ENCODE measurements at places on chromosomes 1 and 21.

DNA sequence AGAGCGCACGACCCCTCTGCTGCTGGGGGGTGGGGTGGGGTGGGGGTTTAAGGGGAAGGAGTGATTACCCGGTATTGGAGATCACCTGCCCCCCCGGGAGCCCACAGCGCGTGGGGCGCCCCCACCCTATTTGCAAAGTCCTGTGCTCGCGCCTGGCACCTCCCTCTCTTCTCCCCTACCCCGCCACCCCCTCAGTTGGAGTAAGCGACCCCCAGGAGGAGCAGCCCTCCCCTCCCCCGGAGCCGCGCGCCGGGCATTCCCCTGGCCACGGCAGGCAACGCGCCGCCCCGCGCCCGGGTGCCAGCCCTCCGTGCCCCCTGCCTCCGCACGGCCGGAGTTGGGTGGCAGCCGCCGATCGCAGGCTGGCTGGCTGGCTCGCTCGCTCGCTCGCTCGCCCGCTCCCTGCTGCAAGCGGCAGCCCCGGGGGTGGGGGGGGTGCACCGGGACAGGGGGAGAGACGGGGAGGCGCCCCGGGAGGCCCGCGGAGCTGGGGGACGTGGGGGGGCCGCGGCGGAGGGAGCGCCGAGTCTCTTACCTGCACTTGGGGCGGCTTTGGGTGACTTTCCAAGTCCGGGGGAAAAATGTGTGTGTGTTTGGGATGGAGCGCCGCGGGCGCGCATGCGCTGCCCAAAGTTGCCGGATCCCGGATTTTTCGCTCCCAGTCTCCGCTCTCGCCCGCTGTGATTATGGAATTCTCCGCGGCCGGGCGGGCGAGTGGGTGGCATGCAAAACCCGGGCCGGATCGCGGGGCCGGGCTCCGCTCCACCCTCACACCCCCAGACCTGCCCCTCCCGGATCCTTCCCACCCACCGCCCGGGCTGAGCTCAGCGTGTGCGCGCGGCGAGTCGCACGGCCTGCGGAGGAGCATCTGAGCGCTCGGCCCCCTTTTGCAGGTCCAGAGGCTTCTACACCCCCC, at the start of gene CASZ1:
TSS of gene CASZ1 (minus strand) at position 618 of the 916 bp plus-strand sequence. CDS start 102,757 bp downstream, outside the sequence.
- no peak for DNase-seq

GRCh38 chr1:178283409-178283808, 189.5 kb downstream of the RASAL2 start:
- DNase-seq, result no peak

- DNase-seq, result no peak
These were observed 81.9 kb downstream of the EPHB2 start for GRCh38 chr1:22792396-22793160.

DNA sequence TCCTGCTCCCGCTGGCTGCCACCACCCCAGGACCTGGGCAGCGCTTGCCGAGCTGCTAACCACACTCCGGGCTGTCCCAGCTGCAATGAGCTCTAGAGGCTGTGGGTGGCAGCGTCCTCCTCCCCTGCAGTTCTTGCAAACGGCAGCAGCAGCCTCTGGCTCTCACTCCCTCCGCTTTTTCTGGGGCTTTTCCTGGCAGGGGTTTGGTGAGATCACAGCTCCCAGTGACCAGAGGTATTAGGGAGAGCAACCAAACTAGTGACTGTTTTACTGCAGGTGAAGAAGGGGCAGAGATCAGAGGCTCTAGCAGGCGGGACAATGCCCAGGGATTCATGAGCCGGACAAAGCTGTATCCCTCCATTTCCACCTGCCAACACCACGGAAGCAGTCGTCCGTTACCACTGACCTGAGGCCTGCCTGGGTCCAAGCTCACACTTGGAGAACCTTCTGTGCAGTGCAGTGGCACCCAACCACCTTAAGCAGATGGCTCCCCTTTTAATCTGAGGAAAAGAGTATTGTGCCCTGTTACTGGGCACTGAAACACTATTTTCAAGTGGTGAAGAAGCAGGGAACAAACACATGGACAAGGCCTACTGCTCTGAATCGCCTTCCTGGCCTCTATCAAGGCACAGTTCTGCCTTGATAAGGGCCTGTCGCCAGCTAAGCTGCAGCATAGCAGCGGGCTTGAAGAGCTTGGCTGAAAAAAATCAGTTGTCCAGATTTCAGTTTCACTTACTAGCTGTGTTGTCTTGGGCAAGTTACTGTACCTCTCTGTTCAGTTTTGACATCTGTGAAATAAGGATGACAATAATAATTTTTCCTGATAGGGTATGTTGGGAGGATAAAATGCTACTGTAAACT, at the start of gene F5:
TSS of gene F5 (minus strand) at position 87 of the 861 bp plus-strand sequence. CDS start 95 bp downstream, outside the sequence.
- DNase-seq, result peak; percentile 87

GRCh38 chr1:66575739-66576138, 41.8 kb downstream of the SGIP1 start:
- no peak for DNase-seq

GRCh38 chr1:119472080-119472818, 34.8 kb upstream of the HSD3B1 start:
- DNase-seq, result no peak

DNA sequence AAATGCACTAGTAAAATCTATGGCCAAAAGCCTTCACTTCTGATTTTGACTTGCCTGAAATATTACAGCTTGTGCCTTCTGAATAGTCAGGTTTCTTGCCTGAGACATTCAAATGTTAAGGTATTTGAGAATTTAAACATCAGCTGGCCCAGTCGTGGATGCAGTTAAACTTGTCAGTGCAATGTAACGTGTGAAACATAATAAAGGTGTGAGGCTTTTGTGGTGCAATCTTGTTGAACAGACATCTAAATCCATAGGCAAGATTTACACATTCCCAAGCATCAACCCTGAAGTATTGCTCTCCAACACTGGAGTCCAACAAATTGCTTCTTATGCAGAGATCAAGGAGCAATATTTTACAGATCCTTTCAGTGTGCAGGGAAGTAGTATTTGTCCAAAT, 4.4 kb downstream of the CCN1 start:
- no peak for DNase-seq

DNA sequence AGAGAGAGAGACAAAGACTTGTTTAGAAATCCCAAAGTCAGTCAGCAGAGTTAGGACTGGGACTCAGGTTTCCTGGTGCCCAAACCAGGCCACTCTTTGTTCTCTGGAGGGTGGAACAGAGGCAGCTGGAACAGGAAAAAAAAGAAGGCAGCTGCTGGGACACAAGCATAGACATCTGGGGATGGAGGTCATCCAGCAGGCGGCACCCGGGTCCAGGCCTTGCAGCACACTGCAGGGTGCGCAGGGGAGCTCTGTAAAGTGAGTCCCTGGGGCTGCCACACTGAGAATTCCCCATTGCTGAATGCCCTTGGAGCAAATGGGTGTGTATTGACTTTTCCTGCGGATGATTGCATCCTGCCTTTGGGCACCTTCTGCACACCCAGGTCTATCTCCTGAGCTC, 222.9 kb upstream of the CSF3R start:
- no peak for DNase-seq

- DNase-seq, result no peak
These were observed 397.2 kb downstream of the OMA1 start for GRCh38 chr1:58149271-58149812.

- DNase-seq, result peak; percentile 48
These were observed 145.4 kb downstream of the SLC45A1 start for GRCh38 chr1:8463144-8463927.

- peak; percentile 88 for DNase-seq
These were observed 4.7 kb upstream of the FAAP20 start for GRCh38 chr1:2199042-2199810.

- DNase-seq, result no peak
These were observed 38.7 kb upstream of the BATF3 start for GRCh38 chr1:212738330-212738729.

DNA sequence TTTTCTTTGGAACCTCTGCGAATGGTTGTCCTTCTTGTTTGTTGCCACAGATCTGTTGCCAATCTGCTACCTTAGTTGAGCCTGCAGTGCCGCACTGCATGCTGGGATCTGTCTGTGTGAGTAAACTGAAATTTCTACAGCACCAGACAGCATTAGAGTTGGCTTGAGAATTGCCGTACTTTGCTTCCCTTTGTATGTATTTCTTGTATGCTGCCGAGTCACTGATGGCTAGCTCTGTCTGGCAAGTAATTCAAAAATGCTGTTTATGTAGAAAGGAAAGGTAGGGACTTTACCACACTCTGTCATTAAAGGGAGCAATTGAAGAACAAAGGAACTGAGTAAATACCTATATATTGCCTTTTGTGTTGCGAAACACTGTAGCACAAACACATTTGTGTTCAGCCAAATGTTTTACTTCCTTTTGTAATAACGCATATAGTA, 857.4 kb downstream of the USP25 start:
- DNase-seq, result no peak

DNA sequence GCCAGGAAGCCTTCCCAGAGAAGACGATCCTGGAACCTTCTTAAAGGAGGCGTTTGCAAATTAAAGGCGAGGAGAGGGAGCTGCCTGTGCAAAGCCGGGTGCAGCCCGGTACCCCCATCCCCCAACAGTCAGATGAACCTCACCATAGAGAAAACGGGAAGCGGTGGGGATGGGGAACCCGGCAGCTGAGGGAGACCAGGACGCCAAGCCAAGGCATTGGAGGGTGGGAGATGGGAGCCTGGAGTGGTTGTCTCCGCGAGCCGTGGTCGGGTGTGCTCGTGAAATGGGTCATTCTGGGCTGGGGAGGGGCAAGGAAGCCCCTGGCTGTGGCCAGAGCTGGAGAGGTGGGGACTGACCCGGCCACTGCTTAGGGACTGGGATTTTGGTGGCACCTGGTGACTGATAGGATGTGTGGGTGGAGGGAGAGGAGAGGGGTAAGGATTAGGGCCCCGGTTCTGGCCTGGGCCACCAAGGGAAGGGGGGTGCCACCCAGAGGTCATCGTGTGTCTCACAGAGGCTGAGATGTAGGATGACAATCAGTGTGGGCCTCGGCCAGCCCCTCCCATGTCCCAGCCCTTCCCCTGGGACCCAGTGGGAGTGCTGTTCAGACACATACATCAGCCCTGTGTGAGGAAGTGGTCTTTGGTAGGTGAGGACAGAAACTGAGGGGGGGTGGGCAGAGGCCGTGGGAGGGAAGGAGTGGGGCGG, 676 bp upstream of the PADI2 start:
- no peak for DNase-seq

DNA sequence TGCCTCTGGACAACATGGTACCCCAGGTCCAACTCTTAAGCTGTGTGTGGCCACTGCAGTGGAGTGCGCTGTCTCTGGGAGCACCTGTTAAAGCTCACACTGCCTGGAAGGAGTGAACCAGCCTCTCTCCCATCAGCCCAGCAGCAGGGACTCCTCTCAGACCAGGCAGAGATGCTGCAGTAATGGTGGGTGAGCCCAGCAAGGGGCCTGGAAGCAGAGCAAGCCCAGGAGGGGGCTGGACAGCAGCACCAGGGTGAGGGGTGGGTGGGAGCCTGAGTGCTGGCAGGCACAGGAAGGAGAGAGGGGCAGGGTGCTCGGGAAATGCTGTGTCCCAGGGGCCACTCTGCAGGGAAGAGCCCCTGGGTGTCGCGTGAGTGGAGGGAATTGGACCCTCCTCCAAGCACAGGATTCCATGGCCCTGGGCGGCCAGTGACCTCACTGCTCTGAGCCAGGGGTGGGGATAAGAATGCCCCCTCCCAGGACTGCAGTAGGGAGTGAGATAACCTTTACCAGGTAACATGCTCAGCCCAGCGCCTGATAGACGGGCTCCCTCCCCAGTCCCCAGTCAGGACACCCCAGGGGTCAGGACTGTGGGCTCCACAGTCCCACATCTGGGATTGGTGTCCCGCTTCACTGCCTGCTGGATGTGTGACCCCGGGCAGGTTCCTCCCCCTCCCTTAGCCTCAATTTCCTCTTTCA, 313.1 kb downstream of the MATN1 start:
- DNase-seq, result peak; percentile 30

- DNase-seq, result peak; percentile 38
These were observed 30.1 kb downstream of the NTPCR start for GRCh38 chr1:232980355-232980978.

DNA sequence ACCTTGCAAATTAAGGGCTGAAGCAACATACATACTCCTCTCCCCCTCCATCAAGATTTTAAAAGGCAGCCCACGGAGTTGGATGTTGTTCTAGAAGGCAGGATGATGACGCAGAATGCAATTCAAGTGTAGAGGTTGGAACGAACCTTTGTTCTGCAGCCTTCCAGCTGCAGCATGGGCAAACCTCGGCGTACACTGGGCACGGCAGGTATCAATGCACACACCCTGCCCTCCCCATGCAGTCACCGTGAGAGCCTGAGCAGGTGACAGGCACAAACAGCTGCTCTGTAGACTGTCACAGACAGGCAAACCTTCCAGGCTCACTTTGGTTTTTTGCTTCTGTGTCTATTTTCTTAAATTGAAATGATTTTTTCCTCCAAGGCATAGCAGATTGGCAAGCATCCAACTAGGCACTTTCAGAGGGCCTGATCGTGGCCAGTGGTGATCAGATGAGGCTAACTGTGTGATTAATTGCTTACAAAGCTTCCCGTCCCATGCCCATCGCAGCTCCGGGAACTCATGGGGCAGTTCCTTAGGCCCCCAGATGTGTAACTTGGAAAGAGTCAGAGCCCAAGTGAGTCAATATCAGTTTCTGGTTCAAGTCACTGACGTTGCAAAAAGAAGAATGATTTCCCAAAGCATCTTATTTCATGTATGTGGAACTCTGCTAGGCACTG, 82.3 kb downstream of the ITPKB start:
- DNase-seq, result no peak

- no peak for DNase-seq
These were observed 42.2 kb downstream of the H3-3A start for GRCh38 chr1:226104671-226105121.
